Stimulated activated CD4-positive, alpha-beta T cell treated with anti-CD3 and anti-CD28 coated beads, Interleukin-1b, Interleukin-23, amount 100 ng/mL, for 1 hour (primary cell): ENCODE measurements at places on chromosomes 16 and 17.

- no peak for DNase-seq
These were observed 559.3 kb downstream of the MAF start for GRCh38 chr16:79041206-79041605.

DNA sequence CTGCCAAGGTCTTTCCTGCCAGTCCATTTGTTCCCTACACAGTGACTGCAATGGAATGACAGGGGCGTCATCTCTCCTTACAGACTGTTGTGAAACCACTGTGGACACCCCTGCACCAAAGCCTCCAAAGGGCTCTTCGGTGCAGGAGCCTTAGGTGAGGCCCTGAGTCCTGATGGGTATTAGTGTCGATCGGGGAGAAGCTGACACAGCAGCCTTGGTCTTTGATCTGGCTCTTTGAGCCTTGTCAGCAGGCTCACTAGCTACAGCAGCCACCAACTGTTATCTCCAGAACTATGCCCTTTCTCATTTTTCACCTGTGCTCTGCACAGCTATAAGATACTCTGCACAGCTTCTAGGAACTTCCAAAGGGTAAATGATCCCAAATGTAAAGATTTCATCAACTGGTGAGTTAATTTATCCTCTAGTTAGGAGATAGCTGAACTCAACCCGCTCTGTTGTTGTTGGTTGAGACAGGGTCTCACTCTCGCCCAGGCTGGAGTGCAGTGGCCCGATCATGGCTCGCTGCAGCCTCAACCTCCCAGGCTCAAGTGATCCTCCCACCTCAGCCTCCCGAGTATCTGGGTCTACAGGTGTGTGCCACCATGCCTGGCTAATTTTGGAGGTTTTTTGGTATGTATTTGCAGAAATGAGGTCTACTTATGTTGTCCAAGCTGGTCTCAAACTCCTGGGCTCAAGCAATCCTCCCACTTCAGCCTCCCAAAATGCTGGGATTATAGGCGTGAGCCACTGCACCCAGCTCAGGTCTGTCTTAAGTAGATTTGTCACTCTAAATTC lies 19.7 kb downstream of the G6PC1 start:
- DNase-seq, result no peak

GRCh38 chr16:15990902-15991301 lies 41.5 kb downstream of the ABCC1 start:
- DNase-seq, result no peak

DNA sequence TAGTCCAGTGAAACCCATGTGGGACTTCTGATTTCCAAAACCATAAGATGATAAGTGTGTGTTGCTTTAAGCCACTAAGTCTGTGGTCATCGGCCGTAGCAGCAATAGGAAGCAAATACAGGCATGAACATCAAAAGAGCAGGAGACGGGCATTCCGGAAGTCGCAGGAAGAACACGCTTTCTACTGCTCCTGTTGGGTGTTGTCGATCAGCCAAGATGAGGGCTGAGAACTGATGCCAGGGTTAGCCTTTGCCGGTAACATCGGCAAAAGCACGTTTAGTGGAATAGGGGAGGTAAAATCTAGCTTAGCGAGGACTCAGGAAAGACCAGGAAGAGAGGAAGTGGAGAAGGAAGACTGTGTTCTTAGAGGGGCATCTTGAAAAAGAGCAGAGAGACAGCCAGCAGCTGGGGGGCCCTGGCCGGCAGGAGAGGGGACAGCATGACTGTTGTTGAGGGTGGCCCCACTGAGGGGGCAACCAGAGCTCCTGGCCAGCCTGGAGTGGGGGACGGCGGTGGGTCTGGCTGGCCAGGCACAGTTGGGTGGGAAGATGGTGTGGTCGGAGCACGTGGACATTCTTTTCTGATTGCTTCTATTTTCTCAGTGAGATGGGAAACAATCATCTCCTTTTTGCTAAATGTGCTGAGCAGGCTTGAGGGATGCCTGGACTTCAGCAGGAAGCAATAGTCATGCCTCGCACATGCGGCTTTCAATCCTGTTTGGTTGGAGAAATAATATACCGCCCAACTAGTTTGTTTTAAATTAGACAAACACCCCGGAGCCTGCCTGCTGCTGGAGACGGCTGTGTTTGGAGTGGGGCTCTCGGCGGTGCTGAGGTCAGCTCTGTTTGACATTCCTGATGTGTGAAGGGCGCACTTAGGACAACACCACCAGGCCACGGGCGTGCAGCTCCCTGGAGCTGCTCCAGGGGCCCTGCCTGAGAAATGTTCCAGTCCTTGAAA lies 109.9 kb downstream of the METRNL start:
- DNase-seq, result no peak

DNA sequence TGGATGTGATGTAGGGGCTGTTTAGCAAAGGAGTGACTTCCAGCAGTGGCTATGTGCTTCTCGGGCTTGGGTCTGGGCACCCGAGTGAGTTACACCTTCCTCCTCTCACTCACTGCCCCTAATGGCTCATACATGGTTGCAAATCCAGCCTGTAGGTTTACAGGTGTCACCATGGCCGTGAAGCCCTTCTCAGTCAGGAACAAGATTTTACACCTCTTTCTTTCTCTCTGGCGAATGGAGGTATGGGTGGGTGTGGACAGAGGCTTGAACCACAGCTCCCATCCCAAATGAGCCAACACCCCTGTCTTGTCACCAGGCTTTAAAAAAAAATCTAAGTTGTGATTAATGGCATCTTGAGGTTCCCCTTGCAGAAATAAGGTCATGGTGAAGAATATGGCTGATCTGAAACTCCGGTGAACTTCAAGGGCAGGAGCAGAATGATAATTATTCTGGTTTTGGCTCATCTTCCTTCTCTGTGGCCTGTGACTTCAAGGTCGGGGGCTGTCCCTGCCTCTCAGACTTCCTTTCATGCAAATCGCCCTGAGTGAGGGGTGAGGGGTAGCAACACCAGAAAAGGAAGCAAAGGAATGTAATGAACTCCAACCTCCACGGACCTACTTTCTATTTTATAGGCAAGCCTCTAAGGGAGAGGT lies 331.2 kb downstream of the MAF start:
- peak; percentile 27 for DNase-seq

- DNase-seq, result no peak
These were observed 889 bp upstream of the ZNF423 start for GRCh38 chr16:49856672-49857330.

DNA sequence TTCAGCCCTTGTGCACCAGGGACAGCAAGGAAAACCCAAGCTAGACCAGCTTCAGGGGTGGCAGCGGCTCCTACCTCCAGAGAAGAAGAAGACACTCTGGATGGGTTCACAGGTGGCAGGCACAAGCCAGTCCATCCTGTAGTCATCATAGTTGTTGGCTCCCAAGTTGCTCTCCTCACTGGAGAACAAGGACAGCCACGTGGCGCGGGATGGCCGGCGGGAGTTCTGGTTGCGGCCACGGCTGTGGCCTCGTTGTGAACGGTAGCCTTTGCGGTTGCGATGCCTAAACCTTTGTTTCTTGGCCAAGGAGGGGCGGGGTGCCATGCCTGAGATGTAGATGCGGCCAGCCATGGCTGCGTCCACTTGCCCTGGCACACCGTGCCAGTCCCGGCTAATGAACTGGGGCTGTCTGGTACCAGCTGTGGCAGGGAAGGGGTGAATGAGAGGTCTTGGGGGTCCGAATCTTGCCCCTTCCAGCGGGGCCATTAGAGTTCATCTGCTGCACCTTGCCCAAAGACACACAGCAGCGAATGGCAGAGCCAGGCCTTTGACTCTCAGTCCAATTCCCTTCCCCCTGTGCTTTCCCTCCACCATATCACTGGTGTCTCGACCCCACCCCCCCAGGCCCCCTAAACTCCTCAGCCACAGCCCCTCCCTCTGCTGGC lies 2.3 kb downstream of the VTN start:
- no peak for DNase-seq

DNA sequence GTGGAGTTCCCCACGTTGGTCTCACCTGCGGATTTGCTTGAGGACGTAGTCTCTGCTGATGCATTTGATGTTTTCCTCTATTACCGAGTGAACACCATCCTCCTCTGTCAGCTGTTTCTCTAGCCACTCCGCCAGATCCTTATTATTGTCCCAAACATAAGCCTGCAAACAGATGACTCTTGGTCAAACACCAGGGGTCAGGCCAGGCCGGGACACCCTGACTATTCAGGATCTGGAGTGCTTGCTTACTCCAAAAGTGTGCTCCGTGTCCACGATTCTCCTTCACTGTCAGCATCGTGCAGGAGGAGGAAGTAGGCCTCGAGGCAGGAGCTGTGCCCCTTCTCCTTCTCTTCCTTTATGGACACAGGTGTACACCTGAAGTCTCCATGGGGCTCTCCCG lies 140.2 kb downstream of the AATF start:
- no peak for DNase-seq

DNA sequence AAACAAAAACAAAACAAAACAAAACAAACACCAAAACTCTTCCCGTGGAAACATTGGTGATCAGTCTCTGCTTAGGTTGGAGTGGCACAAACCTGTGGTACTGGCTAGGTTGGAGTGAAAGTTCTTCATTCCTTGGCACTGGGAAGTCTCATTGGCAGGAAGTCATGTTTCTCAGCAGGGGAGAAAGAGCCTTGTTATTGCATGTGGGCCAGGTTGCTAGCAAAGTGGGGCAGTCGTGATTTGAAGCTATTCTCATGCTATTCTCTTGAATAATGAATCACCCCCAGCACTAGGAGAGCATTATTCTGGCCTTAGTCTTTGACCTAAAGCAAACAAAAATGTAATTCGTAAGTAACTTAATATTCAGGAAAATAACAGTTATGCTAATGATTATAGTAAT lies 24.3 kb upstream of the B4GALNT2 start:
- DNase-seq, result no peak

DNA sequence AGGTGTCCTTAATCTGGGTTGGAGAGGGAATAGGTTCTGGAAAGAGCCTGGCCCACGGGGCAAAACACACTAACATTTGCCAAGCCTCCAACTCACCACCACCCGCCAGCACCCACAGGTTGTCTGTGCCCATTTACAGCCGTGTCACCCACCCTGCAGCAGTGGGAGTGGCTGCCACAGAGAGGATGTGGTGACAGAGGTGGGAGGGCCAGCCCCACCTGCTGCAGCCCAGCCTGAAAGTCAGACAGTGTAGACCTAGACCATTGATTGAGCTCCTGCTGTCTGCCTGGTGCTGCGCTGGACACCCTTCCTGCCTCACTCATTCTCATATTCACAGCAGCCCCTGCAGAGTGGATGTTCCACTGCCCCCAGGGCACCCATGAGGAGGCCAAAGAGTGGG lies 44.7 kb downstream of the IL21R start:
- DNase-seq, result peak; percentile 60

GRCh38 chr17:16439811-16440351 lies 24.5 kb downstream of the TRPV2 start:
- DNase-seq, result no peak

- DNase-seq, result no peak
These were observed 35.4 kb upstream of the GAN start for GRCh38 chr16:81279392-81279791.

DNA sequence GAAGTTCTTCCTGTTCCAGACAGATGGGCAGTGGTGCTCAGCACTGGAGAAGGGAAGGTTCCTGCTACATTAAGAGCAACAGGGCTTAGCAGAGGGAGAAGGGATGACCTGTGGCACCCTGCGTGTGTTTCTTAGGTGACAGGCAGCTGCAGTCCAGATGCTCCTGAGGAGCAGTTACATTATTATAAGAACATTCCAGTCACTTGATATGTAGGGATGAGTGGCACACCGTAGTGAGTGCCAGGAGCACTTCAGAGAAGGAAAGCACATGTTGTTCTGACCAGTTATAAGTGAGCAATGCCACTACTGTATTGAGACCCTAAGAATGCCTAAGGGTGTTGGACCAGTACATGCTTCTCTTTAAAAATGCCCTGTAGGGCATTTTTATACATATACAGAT lies 39.9 kb upstream of the MRC2 start:
- DNase-seq, result no peak

DNA sequence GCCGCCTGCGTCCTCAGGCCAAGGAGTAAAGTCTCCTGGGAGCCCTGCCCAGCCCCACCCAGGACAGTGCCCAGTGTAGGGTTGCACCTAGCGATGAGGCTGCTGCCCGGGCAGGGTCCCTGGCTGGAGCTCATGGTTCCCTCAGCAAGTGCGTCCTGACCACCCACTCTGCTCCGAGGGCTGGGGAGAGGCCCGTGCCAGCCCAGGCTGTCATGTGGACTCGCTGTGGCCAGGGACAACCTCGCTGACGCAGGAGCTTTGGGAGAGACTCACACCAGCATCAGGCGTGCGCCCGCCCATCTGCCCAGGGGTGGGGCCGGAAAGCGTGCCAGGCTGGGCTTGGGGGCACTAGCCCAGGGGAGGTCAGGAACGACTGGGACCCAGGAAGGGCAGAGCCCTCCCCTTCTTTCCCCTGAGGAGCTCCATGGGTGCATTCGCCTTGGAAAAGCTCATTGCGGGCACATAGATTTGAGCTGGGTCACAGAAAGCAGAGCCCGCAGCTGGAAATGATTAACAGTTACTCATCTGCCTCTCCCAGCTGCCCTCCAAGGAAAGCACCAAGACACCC lies 19.7 kb downstream of the DPEP1 start:
- DNase-seq, result no peak

DNA sequence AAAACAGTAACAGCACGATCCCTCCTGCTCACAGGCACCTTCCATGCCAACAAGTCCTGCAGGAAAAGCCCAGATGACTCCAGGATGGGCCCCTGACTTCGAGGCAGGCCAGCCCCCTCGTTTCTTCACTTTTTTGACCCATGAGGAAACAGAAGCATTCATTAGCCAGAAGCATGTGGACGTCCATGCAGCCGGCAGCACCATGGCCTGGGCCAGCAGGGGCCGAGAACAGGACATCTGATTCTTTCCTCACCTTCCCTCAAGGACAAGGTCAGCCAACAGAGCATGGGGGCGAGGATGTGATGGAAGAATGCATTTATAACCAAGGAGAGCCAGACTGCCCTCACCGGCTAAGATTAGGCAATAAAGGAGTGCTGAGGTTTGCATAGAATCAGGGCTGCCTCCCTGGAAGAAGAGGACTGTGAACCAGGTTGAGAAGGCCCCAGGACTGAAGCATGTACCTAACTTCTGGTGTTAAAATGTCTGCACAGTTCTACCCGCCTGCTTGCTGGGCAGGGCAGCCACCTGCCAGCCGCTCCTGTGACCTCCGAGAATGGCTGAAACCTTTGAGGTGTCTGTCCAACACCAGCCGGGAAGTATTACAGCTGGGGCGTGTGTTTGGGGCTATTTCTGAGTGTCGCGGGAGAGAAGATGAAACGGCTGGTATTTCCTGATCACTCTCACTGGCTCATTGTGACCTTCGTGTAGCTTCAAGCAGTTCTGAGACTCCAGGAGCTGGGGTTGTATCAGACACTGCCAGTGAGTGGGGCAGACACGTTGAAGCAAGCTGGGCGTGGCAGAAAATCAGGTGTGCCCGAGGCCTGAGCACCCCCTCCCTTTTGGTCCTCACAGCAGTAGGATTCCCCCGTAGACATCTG lies 94.0 kb upstream of the TNRC6C start:
- no peak for DNase-seq

GRCh38 chr17:76635659-76636360 lies 7.7 kb downstream of the ST6GALNAC1 start:
- DNase-seq, result no peak
